Hindlimb muscle (tissue), 1 donor: ENCODE measurements at places on chromosomes 3 and 15. TPM values are rescaled to one million over a fixed set of nuclear protein-coding genes. Genes with fewer than 3 reads are reported as not detected.

DNA sequence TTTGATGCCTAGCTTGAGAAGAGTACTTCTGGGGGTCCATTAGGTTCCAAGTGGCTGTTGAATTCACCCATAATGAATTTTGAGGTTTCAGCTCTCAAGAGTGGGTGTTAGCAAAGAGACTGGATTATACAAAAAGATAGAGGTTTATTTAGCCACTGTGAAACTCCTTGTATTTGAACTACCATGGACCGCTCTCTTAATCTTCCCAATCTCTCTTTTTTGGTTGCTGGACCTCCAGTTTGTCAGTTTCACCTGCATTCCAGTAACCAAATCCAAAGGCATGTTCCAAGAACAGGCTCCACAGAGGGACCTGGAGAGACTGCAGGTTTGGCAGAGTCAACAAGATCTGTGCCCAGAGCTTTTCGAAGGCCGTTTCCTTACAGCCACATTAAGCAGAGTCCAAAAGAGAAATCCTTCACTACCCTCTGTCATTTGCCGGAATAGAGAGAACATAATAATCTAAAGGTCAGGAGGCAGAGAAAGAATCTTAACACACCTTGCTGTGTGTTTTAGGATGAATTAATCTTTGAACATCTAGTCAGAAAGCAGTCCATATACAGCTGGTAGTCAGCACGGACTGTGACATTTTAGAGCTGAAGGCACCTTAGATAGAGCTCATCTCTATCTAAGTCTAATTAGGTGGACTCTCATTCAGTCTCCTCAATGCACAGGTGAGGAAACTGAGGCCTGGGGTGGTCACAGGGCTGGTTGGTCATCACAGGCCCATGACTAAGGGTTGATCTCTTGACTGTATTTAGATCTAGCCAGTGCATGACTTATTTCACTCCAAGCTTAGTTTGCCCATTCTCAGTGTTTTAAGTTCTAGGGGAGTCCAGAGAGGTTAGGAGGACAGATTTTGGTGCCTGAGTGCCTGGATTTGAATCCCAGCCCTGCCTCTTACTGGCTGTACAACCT lies 1.3 kb downstream of the ABHD2 start:
- DNase-seq, result no peak

GRCh38 chr3:160829486-160830009 lies 73.5 kb downstream of the PPM1L start:
- no peak for DNase-seq

- no peak for DNase-seq
Measured at GRCh38 chr15:85489773-85490493, 109.5 kb downstream of the AKAP13 start.

GRCh38 chr3:158494673-158495072 lies 76.3 kb upstream of the MLF1 start:
- DNase-seq, result no peak

The KIF7 gene
- 7.1 TPM for polyA plus RNA-seq

DNA sequence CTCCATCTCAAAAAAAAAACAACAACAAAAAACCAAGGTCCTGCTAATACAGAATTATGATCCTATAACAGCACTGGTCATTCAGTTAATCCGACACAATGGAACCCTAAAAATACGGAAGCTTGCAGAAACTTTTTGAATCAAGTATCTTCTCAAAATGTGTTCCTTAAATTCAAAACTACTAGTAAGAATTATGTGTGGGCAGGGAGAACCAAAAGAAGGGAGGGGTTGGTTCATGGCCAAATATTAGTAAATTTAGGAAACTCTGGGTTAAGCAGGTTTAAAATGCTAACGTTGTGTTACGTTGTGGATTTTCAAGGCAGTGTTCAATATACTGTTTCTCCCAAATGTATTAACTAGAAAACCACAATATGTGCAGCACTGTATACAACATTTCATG lies 115.5 kb downstream of the KLHL25 start:
- no peak for DNase-seq
